ENCODE measurements at places on chromosomes 1 and 21.

GRCh38 chr1:233721004-233721595 lies 107.2 kb downstream of the KCNK1 start:
- DNase-seq, result no peak

DNA sequence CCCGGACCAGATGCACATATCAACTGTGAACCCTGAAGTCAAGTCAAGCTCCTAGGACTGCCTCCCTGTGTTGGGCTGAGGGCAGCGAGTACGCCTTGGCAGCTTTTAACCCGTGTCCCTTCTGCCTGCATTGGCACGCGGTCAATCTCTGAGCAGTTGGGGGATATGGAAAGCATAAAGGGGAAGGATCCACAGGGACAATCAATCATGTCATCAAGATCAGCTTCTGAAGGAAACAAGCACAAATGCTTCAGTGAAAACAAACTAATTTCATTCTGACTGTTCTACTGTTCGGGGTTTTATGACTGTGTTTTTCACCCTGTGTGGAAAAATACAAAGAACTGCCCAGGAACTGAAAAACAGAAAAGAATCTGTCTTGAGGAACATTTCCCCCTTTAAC lies 106.2 kb downstream of the RUNX1 start:
- DNase-seq, result no peak

- peak; percentile 55 for DNase-seq
These were observed 18.7 kb upstream of the F5 start for GRCh38 chr1:169604781-169605560.

- no peak for DNase-seq
These were observed 24.4 kb downstream of the LRRC71 start for GRCh38 chr1:156944848-156945247.

GRCh38 chr21:33238565-33239255 lies 9.0 kb downstream of the IFNAR2 start:
- no peak for DNase-seq

GRCh38 chr1:230262867-230263567 lies 163.1 kb downstream of the PGBD5 start:
- DNase-seq, result no peak

- no peak for DNase-seq
These were observed 42.5 kb downstream of the NEK2 start for GRCh38 chr1:211632808-211633523.

DNA sequence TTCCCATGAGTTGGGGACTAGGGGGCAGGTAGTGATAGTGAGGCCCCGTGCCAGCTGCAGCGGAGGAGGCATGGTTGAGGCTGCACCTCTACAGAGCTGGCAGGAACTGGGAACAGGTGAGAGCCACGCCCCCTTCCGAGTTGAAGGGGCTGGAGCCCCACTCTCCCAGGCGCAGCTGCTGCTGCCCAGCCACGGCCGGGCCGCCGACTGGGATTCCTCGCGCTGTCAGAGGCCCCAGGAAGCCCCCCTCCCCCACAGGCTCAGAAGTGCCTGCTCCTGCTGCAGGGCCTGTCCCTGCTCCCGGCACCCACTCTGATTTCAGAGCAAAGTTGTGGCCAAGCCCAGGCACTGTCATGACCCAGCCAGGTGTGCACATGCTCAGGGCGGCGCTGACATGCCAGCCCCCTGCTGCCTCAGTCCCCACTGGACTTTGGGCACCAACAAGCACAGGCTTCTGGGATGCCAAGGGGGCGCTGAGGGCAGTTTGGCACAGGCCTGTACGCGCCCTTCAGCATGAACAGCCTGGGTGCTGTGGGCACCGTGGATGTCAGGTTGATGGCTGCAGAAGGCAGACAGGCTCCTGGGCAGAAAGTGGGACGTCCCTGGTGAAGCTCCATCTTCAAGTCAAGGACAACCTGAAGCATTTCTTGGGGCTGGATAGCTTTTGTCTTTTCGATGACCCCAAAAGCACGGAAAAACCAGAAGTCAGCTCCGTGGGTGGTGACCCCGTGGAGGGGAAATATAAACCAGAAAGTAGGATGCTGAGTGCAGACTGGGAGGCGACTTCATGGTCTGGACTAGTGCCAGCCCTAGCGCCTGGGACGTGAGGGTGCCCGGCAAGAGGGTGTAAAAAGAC lies 121.5 kb downstream of the SIM2 start:
- DNase-seq, result no peak

DNA sequence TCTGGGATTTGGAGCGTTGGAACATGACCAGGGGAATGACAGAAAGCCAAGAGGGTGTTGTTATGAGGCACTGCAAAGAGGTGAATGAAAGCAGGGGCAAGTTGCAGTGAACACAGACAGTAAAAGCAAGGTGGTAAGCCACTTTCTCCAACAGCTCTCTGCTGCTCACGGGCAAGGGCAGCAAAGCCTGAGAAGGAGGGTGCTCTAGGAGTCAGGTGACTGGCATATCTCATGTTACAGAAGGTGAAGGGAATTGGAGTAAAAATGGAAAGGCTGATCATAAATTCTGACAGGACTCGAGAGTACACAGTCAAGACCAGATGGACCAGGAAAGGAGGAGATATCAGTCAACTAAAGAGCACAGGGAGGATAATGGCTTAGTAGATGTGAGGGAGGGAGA lies 14.5 kb downstream of the VAV3 start:
- DNase-seq, result no peak

- DNase-seq, result no peak
These were observed 27.7 kb downstream of the DNTTIP2 start for GRCh38 chr1:93851327-93851712.

- peak; percentile 83 for DNase-seq
These were observed 626 bp downstream of the PTP4A2 start for GRCh38 chr1:31937300-31938183.

DNA sequence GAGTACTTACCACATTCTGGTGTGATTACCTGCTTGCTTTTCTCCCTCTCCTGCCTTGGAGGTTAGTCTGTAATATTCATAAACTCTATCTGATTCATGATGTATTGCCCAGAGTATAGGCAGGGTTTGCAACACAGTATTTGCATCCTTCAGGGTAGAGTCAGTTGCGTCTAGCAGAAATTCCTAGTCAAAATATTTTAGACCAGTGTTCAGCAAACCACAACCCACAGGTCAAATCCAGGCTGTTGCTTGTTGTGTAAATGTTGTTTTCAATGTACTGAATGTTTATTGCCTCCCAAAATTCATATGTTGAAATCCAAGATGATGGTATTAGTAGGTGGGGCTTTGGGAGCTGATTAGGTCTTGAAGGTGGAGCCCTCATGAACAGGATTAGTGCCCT lies 82.9 kb downstream of the NGF start:
- DNase-seq, result no peak

DNA sequence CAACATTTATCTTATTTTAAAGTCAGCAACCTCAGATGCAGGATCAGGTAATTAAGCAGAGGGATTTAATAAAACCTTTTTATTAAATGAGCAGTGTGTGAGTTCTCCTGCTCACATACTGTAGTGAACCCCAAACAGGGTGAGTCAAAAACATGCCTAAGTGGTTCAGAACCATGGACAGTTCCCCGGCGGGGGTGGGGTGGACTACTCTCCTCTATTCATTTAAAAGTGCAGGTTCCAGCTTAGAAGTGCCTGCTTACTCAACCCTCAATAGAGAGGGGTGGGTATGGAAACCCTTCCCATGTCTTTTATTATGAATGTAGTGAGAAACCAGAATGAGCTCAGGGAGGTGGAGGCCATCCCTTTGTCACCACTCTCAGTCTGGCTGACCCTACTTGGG lies 397.9 kb downstream of the HHAT start:
- DNase-seq, result peak; percentile 60

GRCh38 chr1:184160236-184160635 lies 108.7 kb downstream of the TSEN15 start:
- peak; percentile 76 for DNase-seq

DNA sequence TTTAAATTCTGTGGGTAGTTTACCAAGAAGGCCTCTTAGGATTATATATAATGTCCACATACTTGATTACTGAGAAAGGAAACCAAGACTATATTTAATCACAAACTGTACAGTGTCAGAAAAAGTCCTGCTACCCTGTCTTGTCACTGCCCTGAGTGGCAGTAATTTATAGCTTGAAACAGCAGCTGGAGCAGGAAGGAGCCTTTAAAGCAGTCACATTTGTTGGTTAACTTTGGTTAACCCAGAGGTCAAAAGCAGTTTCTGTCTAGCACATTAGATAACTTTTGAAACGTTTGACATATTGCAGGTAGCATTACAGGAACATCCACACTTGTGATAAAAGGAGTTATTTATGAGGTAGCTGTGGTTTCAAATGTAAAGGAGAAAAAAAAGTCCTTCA lies 161.7 kb downstream of the ROR1 start:
- no peak for DNase-seq

DNA sequence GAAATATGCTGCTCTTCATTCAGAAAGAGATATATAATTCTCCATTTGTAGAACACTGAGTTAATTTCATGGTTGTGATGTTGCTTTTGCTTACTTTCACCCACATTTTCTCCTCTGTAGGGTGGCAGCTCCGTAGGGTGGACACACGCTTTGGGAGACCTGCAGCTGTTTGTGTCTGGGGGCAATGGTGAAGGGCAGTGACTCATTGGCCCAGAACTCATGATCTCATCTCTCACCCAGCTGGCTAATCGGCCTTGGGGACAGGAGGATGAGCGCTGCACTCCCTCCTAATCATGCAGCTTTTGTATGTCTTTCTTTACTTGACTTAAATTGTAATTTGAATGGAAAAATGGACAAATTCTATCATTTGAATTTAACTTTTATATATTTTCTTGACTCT lies 9.6 kb downstream of the DISC1 start:
- DNase-seq, result no peak

GRCh38 chr1:89548122-89548857 lies 23.7 kb downstream of the LRRC8B start:
- DNase-seq, result no peak

GRCh38 chr21:42653231-42654061 lies at the start of gene PDE9A:
Gene PDE9A, plus strand, starts transcription at chr21:42653621. Its CDS starts 194 bp downstream, at chr21:42653815.
- DNase-seq, result peak; percentile 38

DNA sequence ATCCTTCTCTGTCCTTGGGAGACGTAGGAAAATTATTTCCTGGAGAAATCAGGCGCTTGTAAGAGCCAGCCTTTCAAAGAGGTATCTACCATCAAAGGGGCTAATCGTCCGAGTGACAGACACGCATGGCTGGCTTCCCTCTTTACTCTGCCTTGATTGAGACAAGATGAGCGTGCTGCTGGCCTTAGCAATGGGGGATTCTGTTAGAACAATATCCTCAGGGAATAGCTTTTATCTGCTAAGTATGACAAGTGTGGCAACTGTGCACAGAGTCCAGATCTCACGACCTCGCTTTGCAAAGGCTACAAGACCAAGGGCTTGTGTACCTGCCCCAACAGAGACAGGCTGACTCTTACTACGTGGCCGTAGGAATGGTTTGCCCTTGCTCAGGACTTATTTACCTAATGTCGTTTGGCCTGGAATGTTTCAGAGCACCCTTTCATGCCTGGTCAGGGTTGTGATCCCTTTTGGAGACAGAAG lies 417.1 kb downstream of the KIF26B start:
- DNase-seq, result no peak

- no peak for DNase-seq
These were observed 61.4 kb upstream of the DYNLT5 start for GRCh38 chr1:66690666-66691381.

DNA sequence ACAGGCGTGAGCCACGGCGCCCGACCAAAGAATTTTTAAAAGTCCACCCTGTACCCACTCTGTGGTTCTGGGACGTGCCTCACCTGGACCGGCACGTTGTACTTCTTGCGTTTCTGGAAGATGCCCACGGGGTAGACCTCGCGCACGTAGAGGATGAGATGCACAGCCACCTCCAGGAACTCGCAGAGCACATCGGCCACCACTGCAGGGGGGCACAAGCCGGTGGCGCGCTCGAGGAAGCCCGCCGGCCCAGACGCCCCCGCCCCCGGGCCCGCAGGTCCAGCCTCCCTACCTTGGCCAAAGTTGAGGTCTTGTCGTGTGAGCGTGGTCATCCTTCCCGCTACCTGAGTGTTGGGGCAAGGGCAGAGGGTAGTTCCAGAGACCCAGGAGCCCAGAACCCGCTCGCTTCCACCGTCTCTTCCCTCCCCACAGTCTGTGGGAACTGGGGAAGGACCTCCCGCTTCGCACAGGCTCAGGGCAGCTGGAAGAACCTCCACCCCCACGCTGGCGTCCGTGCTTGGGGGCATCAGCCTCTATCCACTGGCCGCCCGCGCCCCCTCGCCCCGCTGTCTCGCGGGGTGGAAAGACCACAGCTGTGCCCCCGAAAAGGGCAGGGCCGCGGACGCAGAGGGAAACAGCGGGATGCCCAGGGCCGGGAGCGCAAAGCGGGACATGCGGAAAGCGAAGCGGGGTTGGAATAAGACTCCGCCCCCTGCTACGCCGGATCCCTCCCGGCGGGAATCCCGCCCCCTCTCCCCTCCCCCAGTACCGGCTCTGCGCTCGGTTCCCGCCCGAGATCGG lies 478 bp downstream of the MAD2L2 start:
- no peak for DNase-seq

DNA sequence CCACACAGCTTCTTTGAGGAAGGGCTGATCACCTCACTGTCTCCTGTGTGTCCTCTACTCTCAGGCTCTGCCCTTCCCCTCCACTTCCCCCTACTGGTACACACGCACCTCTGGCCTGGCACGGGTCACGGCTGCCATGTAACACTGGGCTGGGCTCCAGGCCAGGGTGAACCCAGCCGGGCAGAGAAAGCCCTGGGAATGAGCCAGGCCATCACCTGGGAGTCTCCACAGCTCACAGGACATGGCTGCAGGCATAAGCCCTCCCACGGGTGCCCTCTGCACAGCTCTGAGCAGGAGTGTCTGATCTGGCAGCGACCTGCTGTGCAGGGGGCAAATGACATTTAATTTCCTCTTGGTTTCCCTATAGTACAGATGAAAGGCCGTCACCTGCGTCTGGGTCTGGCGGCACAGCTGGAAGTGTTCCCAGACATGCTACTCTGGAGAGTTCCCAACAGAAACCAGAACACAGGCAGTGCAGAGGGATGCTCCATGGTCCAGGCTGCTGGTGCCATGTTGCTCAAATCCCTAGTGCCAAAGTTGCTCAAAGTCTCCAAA lies 61.2 kb downstream of the ERI3 start:
- DNase-seq, result no peak

DNA sequence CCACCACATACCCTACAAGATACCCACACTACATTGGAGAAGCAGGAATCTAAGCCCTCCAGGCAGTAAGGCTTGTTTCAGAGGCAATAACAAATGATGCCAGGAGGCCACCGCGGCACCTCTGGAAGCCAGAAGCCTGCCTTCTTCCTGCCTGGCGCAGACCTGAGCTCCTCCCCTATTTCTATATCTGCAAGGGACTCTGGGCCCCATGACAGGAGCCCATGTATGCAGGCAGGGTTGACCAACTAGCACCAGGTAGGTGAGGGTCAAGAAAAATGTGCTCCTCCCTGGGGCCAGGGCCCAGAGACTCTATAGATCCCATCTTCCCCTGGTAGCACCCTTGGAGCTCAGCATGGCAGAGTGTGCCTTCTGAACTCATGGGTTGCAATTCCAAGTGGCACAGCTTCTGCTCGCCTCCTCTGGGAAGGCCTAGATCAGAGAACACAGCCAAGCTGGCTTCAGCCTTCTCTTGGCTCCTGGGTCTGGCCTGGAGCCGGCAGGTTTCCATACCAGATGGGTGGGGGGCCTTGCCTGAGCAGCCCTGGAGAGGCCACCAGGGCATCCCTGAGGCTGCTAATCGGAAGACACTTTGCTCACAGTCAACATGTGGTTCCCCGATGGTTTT lies 85.1 kb downstream of the STUM start:
- DNase-seq, result no peak

Data from activated T-cell treated with anti-CD3 and anti-CD28 coated beads, Interleukin-2, amount 50 U/mL, for 72 hours (primary cell).